ENCODE measurements at places on chromosomes 5 and 9.

DNA sequence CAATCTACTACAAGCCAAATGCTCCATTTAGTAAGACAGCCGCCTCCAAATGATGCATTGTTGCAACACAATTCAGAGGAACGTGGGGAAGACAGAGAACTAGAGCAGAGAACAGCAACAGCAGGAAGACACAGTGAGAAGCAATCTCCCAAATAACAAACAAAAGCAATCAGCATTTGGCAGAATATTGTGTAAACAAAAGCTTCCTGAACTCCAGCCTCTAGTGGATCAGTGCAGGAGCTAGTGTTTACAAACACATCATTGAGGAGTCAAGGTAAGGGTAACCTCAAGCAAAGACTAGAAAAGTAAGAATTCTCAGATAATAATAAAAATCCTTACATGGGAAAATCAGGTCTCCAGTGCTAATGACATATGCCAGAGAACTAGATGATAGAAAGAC, 20.6 kb downstream of the FST start:
- no peak for DNase-seq

- no peak for DNase-seq
Measured at GRCh38 chr5:54756301-54756700, 229.1 kb downstream of the ESM1 start.

GRCh38 chr9:73135394-73135793, 16.3 kb upstream of the ANXA1 start:
- DNase-seq: no peak

- no peak for DNase-seq
Measured at GRCh38 chr5:170357955-170358444, 31.2 kb downstream of the KCNMB1 start.

- DNase-seq: no peak
Measured at GRCh38 chr5:146944764-146945616, 66.4 kb upstream of the PPP2R2B start.

DNA sequence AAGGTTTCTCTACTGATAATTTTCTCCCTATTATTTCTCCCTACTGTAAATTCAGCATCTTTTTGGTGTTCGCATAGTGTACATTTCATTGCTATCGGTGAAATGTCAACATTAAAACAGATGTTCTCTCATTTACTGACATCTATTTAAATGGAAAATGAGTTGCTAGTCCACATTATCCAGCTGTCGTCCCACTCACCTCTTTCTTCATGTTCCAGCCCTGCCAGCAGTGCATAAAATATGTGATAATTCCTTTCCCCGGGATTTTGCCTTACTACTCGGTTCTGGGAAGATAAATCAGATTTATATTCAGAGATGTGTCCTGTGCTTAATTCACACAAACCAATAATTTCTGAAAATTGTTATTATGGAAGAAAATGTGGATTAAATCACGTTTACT, 155.8 kb downstream of the MYO10 start:
- no peak for DNase-seq

- DNase-seq: no peak
Measured at GRCh38 chr5:173163219-173163618, 18.9 kb downstream of the BNIP1 start.

Data from stimulated activated CD4-positive, alpha-beta T cell treated with anti-CD3 and anti-CD28 coated beads, TNF-alpha, amount 100 ng/mL, for 4 hours (primary cell).